Activated T-helper 1 cell treated with anti-CD3 and anti-CD28 coated beads, Interleukin-2, amount 50 U/mL, for 16 hours (primary cell): ENCODE measurements at places on chromosomes 11 and 22.

GRCh38 chr11:6674862-6675261, 8.3 kb downstream of the MRPL17 start:
- no peak for DNase-seq

- peak; percentile 42 for DNase-seq
These were observed 3.9 kb downstream of the DBX1 start for GRCh38 chr11:20156280-20156875.

DNA sequence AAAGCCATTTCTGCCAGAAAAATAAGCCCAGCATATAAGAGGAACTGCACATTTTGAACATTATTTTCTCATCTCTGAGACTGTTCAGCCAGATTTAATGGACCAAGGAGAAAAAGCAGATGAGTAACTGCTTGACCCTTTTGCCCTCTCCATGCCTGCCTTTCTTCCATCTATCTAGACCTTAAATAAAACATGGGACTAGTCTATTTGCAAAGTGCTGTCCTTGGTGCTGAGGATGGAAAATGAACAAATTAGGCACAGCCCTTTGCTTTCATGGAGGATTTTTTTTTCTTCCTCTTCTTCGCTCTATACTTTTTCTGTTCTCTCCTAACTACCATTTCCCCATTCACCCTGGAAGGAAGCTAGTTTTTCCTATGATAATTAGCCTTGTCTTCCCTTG, 361.3 kb downstream of the GRM5 start:
- no peak for DNase-seq

- DNase-seq: no peak
These were observed 99.6 kb downstream of the KIAA1671 start for GRCh38 chr22:25051983-25052710.

- DNase-seq: peak; percentile 62
These were observed 3.6 kb downstream of the AHNAK start for GRCh38 chr11:62542750-62543567.

GRCh38 chr11:3207526-3208189, 11.0 kb downstream of the MRGPRG start:
- no peak for DNase-seq

GRCh38 chr22:47092896-47093311, 330.5 kb downstream of the TBC1D22A start:
- DNase-seq: no peak

GRCh38 chr11:76073724-76074123, 132.6 kb downstream of the WNT11 start:
- DNase-seq: no peak

DNA sequence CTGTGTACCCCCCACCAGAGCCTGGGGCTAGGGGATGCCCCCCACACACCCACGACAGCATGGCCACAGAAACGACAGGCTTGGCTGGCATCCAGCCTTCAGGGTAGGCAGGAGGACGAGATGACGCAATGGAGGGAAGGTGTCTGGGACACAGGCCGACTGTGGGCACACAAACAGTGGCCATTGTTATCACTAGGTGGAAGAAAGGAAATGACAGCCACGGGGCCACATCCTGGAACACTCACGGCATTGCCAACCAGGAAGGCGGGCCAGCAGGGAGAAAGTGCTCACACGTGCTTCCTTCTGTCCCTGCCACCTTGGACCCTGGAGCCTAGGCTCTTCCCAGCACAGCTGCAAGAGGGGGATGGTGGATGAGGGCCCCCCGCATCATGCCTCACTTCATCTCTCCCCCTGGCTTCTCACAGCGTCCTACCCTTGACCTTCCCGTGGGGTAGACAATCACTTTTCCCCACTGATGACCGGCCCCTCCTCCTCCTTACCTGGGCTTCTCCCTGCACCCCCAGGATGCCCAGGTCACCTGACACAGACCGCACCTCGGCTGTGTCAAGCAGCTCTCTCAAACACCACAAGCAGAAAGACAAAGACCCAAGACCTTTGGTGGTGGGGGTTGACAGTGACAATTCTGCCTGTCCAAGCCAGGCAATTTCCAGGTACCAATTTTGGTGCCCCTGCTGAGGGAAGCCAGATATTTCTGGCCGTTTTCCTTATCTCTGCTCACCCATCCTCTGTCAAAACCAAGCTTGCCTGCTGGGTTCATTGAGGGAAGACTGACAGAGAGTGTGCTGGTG, 8.6 kb downstream of the PLA2G6 start:
- DNase-seq: peak; percentile 5

- DNase-seq: no peak
These were observed 97.0 kb upstream of the TOP3B start for GRCh38 chr22:22079404-22080148.

GRCh38 chr22:37746366-37747079, 49.7 kb downstream of the TRIOBP start:
- DNase-seq: no peak

DNA sequence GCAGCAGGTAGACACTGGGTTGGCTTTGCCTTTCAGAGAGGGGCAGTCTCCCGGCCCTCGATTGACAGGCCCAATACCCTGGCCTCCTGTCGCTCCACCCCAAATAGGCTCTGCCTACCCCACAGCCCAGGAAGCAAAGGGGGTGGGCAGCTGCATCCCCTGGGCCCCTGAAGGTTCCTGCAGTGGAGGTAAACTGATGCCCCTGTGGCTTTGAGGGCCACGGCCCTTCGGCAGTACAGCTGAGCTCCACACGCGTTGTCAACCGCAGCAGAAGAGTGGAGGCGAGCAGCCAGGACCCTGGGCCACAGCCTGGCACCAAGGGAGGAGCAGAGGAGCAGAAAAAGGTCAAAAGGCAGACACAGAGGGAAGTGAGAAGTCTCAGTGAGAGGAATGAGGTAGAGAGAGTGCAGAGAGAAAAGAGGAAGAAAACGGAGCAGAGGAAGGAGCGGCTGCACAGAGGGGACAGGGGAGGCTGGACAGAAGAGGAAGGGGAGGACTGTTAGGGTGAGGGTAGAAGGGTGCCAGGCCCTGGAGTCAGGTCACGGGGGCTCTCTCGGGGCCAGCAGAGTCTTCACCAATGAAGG, 64.0 kb downstream of the SLC22A12 start:
- DNase-seq: no peak

- DNase-seq: peak; percentile 82
These were observed 14.7 kb upstream of the PISD start for GRCh38 chr22:31676700-31677099.

- peak; percentile 44 for DNase-seq
These were observed 33.4 kb downstream of the GDPD5 start for GRCh38 chr11:75492181-75492820.

DNA sequence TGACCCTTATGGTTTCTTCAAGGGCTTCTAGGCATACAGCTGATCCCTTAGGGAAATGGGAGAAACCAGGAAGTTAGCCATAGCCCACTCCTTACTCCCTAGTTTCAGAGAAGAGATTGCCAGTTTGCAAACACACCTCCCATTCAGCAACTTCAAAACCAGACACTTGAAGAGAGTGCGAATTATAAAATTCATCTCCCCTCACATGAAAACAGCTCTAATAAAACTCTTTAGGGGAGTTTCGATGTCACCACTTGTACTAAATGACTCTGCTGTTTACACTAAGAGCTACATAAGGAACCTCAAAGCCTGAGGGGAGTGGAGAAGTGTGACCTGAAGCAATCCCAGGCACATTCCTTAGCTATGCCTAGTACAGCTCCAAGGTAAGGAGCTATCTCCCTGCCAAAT, 8.3 kb downstream of the LGR4 start:
- no peak for DNase-seq

- DNase-seq: no peak
These were observed 79.9 kb downstream of the MS4A13 start for GRCh38 chr11:60594998-60595642.
